ENCODE measurements at places on chromosomes 7 and 10.

GRCh38 chr10:71396084-71396710 lies 523 bp upstream of the CDH23 start:
- ATAC-seq, result peak; percentile 51

DNA sequence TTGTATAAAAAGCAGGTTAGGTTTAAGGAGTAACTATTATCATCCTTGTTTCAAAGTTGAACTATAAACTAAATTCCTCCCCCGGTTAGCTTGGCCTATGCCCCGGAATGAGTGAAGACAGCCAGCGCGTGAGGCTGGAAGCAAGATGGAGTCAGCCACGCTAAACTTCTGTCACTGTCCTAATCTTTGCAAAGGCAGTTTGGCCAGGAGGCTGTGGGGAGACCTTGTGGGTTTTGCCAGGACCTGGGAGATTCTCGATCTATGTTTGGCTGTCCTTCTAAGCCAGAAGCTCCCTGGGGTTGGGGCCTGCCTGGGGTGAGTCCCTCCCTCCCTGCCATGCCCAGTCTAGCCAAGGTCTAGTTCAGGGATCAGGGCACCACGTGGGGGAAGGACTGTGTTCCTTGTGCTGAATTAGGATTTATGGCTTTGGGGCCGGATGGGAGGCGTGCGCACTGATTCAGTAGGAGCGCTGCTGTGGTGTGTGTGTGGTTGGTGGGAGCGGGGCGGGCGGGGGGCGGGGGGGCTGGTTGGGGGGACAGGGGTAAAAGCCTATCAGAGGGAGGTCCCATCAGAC lies 871 bp upstream of the GTF2IRD1 start:
- no peak for ATAC-seq

GRCh38 chr7:2980401-2981102 lies 63.1 kb downstream of the CARD11 start:
- ATAC-seq, result no peak

DNA sequence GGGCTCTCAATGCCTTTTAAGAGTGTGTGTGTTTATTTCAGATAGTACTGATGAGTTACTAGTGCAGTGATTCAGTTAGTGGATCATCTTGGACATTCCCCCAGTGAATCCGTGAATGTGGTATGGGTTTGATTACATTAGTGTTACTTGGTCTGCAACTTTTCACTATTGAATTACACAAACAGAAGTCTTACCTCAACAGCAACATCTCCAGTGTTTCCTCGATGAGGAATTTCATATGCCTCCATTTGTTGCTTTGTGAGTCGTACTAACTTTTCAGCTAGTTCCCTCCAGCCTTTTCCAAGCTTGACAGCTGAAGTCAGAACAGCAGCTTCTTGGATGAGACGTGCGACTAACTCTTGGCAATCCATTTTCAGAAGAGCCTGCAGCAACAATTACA lies 63.2 kb downstream of the MACC1 start:
- no peak for ATAC-seq

- peak; percentile 31 for ATAC-seq
Measured at GRCh38 chr7:99141841-99142726, 1.8 kb downstream of the SMURF1 start.

- ATAC-seq, result no peak
Measured at GRCh38 chr7:134450294-134451000, 8.5 kb downstream of the AKR1B1 start.

- no peak for ATAC-seq
Measured at GRCh38 chr10:133143546-133143945, 16.5 kb upstream of the KNDC1 start.

- ATAC-seq, result no peak
Measured at GRCh38 chr7:98598846-98599615, 18.1 kb upstream of the NPTX2 start.

DNA sequence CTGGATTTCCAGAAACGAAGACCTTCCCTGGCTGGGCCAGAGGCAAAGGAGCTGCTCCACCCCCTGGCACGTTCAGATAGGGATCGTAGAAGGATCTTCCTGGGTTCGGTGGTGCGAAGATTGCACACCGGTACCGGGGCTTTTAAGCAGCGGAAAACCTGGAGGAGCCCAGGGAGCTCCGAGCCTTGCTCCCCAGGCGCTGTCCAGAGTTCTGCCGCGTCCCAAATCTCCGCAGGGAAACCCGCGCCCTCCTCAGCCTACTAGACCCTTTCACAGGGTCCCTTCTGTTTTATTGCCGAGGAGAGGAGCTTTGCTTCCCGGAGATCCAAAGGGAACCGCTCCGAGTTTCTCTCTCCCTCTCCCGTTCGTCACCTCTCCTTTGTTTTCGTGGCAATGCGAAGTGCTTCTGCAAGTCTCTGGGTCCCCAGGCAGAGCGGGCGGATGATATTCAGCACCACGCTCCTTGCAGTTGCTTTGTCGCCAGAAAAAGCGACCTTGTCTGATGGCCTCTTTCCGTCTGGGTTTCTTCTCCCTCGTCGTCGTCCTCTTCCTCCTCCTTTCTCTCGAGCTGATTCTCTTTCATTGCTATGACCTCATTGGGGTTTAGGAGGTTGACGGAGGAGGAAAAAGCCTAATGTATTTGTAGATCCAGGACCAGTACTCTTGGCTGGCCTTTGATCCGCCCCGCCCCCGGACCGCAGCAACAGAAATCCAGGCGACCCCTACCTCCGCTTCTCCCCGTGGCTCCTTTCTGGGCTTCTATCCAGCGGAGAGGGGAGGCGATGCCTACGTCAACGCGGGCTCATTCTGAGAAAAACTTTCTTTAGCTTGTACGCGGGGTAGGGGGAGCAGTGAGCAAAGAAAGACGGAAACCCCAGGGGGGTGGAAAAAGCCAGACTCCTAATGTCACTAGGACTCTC lies at the start of gene TMEM196:
Gene TMEM196, minus strand, starts transcription at position 777 of the 920 bp plus-strand sequence. CDS start 921 bp downstream, outside the sequence.
- ATAC-seq, result peak; percentile 17

DNA sequence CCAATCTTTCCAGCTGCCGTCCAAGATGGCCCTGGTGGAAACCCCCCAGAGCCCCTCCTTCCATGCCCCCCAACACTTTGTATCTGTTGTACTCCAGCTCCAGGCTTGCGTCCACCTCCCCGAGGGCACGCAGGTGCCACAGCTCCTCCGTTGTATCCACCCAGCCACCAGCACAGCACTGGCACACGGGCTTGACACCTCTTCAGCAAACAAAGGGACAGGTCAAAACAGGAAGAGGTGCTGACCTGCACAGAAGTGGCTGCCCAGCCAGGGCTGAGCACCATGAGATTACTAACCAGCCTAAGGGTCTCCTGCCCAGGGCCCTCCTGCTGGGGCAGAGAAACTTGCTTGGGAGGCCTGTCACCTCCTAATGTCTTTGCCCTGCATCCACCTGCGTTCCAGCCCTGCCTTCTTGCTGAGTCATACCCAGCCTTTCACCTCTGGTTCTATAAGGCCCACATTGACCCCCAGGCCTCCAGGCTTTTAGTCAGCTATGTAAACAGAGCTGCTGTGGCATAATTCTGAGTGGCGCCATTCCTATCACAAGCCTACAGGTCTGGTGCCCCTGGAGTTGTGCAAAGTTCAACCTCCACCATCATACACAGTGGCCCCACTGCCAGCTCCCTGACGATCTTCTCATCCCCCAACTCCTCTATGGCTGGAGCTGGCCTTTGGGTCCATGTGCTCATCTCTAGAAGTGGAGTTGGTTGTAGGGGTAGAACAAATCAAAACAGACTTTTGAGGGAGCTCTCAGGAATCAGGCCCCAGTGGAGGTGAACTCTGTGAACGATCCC lies 20.9 kb downstream of the SLC29A3 start:
- no peak for ATAC-seq

GRCh38 chr7:35355911-35356310 lies 102.0 kb upstream of the TBX20 start:
- no peak for ATAC-seq

GRCh38 chr10:51077074-51077473 lies 2.8 kb downstream of the PRKG1 start:
- no peak for ATAC-seq

DNA sequence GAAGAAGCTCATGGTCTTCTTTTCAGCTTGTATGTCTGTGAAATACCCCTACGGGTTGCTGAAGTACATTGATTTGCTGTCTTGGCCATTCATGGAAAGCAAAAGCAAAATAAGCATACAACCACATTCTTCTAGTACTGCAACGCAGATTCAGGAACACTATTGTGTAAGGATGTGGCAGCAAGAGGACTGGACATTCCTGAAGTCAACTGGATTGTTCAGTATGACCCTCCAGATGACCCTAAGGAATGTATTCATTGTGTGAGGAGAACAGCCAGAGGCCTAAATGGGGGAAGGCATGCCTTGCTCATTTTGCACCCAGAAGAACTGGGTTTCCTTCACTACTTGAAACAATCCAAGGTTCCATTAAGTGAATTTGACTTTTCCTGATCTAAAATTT lies 133.4 kb upstream of the ANKRD1 start:
- no peak for ATAC-seq

GRCh38 chr7:131021902-131022301 lies 287.9 kb upstream of the KLF14 start:
- no peak for ATAC-seq

DNA sequence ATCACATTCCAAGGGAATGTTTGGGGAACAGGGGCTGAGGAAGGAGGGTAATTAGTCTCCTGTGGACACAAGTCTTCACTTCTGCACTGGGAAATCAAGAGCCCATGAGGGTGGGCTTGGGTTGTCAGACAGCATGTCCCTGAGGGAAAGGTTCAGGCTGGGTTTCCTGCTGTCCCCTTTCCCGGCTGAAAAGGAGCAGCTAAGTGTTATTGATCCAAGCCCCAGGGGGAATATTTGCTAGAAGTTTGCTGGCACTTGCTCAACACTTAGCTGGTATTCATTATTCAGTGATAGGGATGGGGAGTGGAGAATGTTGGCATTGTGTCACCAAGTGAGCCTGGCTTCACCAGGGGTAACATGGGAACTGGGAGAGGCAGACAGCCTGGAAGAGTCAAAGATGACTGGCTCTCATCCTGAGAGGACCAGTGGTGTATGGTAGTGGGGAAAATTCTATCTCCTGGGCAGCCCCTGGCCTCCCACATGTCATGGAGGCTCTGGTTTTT lies 344.4 kb upstream of the PODXL start:
- no peak for ATAC-seq

GRCh38 chr10:66929375-66929774 lies 3.5 kb downstream of the LRRTM3 start:
- no peak for ATAC-seq

GRCh38 chr7:32905175-32905662 lies 13.7 kb upstream of the KBTBD2 start:
- peak; percentile 95 for ATAC-seq

DNA sequence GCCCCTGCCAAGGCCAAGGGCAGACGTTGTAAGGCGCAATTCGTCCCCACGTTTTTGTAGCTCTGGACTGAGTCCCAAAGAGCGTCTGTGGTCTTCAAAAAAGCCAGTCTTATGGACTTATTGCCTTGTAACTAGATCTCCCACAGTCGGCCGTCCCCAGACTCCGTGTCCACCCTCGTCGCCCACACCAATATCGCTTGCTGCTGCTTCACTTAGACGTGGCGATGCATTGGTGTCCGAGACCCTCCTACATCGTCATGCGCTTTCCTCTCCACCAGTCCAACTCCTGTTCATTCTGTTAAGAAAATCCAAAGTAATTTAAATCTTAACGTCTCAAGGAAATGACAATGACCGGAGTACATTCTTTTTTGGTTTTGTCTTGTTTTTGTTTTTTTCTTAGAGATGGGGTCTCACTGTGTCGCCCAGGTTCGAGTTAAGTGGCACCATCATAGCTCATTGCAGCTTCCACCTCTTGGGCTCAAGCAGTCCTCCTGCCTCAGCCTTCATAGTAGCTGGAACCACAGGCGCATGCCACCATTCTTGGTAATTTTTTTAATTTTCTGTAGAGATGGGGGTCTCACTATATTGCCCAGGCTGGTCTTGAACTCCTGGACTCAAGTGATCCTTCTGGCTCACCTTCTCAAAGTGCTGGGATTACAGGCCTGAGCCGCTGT lies 851 bp downstream of the KIFBP start:
- no peak for ATAC-seq

- no peak for ATAC-seq
Measured at GRCh38 chr7:119983468-119983867, 289.5 kb upstream of the KCND2 start.

DNA sequence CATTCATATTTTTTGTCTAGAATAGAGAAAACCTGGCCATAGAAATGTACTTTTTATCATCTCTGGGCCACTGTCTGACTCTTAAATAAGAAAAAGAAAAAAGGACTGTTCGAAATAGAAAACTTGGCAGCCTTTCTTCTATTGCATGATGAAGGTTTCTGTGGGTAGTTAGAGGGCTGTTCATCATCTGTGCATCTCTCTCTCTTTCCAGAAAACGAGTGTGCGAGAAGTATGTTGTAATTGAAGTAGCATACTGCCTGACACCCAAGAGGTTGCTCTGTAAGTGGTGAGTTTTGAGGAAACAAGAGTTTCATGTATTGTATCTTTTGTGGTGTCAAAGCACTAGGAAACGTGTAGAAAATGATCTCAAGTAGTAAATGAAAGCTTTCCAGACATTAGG lies 343.2 kb upstream of the TMEM229A start:
- ATAC-seq, result no peak

DNA sequence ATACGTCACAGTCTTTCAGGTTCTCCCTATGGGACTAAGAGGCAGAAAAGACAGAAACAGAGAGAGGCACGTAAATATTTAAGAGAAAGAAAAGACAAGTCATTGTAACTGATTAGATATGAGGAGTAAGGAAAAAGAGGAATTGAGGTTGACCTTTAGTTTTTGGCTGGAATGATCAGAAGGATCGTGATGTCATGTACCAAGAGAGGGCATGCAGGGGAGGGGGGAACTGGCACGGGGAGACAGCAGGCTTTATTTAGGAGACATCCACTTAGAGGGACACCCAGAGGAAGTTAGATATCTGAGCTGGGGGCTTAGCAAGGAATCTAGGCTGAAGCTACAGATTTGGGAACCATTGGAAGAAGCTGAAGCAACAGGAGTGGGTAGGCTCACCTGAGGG lies 9.2 kb upstream of the LRRC20 start:
- no peak for ATAC-seq

DNA sequence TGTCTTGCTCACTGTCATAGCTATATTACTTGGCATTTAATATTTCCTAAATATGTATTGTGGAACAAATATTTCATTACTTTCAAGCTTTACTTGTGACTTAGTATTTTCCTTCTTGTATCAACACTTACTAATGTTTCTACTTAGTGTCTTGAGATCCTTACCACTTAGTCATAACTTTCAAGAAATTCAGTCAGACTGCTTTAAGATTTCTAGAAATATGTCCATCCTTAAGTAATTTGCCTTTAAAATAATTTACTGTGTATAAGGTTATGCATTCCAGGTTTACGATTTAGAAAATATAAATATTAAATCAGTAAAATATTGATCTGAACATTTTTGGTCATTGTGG lies 87.3 kb upstream of the CSTF2T start:
- ATAC-seq, result no peak

- ATAC-seq, result no peak
Measured at GRCh38 chr10:30134171-30134945, 75.0 kb upstream of the JCAD start.

GRCh38 chr7:88801046-88801445 lies 5.5 kb upstream of the TEX47 start:
- ATAC-seq, result no peak

GRCh38 chr7:36400606-36401005 lies 10.9 kb downstream of the ANLN start:
- ATAC-seq, result no peak

- no peak for ATAC-seq
Measured at GRCh38 chr7:65250216-65250615, 123.4 kb upstream of the ZNF92 start.

- no peak for ATAC-seq
Measured at GRCh38 chr10:111139567-111139966, 62.7 kb downstream of the ADRA2A start.

GRCh38 chr7:87152897-87153641 lies 816 bp downstream of the DMTF1 start:
- peak; percentile 7 for ATAC-seq

All from activated CD4-positive, CD25-positive, alpha-beta regulatory T cell treated with anti-CD3 and anti-CD28 coated beads, Interleukin-2, amount 50 U/mL, for 24 hours (primary cell).